ENCODE measurements at places on chromosomes 13 and 19.
A peak's percentile ranks its signal among the peaks of the same experiment; 100 is the strongest.

DNA sequence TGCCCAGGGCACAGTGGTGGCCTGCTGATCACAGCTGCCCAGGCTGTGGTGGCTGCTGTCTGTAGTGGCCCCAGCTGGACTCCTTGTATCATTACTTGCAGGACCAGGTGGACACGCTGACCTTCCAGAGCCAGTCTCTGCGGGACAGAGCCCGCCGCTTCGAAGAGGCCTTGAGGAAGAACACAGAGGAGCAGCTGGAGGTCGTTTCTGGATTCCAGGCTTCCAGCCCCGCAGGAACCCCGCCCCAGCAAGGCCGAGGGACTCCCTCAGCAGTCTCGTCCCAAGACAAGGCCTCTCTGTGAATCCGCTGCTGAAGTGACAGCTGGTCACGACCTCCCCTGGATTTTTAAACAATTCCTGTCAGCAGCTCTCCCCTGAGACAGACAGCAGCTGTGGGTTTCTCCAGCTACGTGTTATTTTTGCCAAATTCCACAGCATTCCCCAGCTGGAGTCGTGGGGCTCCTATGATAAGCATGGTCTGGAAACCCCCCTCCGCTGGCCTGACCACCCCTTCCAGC is 98.3 kb downstream of the SLC7A1 start:
- peak; percentile 40 for DNase-seq

DNA sequence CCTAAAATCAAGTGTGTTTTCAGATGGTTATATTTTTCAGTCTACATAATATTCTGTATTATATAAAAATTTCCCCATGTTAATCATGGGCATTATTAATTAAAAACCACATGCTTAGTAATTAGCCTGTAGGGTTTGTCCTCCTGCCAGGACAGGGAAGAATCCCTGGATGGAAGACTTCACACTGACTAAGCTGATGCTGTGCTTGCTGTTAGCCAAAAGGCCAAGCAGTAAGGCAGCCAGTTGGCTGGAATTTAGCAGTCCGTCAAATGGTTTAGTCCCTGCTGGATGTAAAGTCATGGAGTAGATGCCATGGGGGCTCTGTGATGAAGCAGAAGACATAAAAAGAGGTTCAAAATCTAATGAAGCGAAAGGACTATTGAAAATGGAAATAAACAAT is 168.0 kb upstream of the OBI1 start:
- no peak for DNase-seq

GRCh38 chr19:3194106-3195087 is 8.7 kb downstream of the NCLN start:
- no peak for DNase-seq

- no peak for DNase-seq
These were observed 612.5 kb upstream of the PRR20A start for GRCh38 chr13:56528040-56528790.

DNA sequence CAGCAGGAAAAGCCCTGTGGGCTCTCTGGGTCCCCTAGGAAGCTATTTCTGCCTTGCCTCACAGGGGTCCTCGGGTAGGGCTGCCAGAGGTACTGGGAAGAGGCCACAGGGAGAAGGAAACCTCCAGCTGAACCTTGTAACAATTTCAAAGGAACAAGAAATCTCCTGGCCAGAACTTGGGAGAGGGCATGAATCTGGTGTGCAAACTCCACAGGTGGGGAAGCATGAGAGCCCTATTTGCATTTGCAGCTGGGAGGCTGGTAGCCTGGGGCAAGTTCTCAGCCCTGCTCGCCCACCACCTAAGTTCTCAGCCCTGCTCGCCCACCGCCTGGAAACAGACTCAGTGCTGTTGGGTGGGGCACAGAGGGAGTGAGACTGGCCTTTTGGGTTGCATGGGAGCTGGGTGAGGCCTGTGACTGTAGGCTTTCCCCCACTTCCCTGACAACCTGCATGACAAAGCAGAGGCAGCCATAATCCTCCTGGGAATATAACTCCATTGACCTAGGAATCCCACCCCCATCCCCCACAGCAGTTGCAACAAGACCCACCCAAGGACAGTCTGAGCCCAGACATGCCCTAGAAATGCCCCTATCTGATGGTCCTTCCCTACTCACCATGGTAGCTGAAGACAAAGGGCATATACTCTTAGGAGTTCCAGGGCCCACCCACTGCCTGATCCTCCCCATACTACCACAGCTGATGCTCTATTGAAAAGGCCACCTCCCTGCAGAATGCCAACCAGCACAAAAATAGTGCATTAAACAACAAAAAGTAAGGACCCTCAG is 11.7 kb downstream of the UGGT2 start:
- DNase-seq = no peak

GRCh38 chr13:93771782-93772181 is 545.2 kb downstream of the GPC6 start:
- no peak for DNase-seq

- no peak for DNase-seq
These were observed 4.9 kb upstream of the OR10H2 start for GRCh38 chr19:15722956-15723355.

DNA sequence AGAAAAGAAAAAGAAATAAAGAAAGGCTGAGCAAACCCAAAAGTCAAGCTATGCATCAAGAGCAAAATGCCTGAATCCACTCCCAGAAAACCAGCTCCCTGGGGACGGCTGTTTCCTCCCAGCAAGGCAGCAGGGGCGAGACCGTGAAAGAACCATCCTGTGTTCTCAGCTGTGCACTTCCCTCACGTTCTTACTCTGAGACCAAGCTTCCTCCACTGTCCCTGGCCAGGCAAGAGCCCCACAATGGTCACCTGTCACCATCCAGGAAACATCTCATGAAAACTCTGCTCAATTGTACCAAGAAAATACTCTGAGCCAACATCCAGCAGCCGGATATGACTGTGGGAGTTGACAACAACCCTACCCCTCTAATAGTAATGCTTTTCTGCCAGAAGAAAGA is 22.9 kb downstream of the RAB20 start:
- no peak for DNase-seq

DNA sequence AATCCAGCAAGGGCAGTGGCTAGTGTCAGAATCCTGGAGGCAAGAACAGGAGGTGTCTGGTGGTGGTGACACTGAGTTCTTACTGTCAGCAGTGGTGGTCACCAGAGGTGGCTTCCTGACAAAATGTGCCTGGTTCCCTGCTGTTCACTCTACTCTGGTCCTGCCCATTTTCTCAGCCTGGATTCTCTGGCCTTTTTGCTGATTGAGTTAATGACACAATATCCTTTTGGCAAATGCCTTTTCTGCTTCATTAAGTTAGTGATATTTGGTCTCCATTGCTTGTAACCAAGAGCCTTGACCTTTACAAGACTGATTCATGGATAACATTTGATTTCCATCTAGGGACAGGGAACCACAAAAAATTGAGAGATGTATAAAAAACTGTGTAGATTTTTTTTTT is 51.1 kb downstream of the RFC3 start:
- DNase-seq = no peak

- DNase-seq = no peak
These were observed at the start of gene ZNF98 for GRCh38 chr19:22422211-22422610. Gene ZNF98, minus strand, starts transcription at chr19:22422346. Its CDS starts 122 bp downstream, at chr19:22422224.

DNA sequence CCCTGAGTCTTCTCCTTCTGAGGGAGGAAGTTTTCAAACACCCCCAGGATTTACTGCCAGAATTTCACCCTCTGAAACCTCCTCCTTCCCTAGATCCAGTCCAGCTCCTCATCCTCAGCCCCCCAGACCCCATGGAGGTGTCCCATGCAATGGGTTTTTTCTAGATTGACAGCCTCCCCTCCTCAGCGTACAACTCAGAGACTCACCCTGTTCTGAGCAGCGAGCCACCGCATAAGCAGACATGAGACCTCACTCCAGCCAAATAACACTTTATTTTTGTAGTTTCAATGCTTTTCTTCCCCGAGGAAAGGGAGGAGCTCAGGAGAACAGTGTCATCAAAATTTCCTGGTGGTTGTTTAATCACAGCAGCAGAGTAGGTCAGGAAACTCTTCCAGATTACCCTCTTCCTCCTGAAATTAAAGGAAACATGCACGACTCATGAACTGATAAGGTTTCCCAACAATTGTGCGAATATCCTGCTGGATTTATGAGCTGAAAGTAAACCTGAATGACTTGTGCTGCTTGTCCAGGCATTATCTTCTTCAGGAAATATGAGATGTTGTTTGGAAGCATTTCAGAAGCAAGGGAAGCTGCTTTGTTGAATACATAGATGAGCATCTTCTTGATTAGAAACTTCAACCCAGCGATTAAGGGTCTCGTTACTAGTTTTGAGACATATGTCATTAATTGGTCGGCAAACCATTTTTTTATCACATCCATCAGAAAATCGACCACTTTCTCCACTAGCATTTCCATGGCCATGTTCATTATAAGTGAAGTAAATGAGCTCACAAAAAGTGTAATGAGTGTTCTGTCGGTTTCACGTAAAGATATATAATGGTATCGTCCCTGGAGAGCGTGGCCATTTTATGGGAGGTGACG is 36.2 kb downstream of the ERICH4 start:
- no peak for DNase-seq

DNA sequence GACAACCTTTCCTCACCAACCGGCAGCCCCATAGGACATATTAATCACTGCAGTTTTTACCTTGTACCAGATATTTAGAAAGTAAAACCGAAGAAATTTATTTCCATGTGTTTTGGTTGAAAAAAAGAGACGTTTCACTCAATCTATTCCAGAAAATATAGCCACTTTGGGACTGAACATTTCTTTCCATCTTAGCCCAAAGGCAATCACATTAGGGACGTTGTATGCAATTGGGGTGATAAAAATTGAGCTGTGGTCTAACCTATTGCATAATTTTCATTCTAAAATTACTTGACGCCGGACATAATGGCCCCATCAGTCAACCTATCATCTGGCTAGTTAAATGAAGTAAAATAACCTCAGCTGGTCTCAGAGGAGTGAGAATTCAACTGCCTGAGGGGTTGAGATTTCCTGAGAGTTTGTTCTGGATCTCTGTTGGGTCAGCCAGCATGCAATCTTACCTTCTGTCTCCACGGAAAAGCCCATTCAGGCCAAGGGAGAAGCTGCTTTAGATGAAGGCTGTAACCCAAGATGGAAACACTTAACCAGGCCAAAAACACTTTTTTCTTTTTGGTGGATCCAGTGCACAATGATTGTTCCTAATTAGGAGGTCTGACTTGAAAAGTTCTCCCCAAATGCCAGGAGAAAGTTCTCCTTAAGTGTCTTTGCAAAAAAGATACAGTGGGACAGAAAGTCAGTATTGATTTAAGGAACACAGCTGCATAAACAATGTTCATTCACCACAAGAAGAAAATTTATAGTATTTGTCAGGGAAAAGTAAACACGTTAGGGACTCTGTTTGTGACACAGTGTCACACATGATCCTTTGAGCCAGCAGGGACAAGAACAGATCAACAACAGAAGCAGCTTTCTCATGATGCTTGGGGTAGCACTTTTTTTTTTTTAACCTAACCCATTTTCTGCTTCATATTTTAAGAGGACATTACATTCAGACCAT is 34.1 kb downstream of the DLEU7 start:
- no peak for DNase-seq
